T follicular helper cell (primary cell): ENCODE measurements at places on chromosomes 1 and 21.

DNA sequence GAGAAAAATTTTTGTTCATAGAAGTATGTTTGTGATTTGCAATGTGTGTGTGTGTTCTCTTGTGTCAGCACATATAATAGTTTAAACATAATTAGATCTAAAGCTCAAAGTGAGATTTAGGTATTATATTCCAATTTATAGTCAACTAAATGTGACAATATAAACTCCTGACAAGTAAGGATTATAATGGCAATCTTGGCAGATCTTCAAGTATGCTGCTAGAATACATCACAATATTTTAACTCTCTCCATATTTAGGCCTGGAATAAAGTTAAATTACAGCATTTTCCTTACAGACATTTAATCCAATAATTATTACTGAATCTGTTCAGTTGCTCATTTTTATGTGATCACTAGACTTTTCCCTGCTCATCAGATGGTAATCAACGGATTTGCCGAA is 65.8 kb downstream of the LYPLAL1 start:
- no peak for DNase-seq

DNA sequence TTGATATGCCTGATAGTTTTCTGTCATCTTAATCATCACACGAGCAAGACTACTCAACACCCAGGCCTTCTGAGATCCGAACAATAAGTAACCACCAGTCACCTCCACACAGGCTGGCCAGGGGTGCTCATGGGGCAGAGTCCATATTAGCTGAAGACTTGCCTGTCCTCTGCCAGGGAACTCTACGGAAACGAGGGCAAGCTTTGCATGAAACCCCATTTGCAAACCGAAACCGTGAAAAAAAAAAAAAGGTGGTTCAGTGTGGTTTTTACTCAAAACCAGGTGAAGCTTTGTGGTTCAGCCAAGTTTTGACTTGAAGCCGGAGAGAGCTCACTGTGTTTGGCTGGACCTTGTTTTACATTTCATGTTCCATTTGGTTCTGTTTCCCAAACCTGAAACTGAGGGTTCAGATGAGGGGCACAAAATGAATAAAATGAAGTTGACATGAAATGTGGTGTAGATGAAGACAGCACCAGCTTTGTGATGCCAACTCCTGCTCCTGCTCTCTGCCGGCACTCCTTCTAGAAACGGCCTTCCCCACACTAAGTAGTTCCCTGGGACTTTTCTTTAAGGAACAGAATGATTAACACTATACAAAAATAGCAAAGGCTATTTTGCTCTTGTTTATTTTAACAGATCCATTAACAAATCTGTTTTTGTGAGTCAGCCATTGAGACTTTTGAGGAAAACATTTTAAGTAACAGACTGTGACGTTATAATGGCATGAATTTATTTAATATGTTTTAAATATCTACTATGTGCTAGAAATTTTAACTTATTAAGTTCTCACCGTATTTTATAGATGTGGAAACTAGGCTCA is 74.7 kb downstream of the RUNX1 start:
- no peak for DNase-seq

DNA sequence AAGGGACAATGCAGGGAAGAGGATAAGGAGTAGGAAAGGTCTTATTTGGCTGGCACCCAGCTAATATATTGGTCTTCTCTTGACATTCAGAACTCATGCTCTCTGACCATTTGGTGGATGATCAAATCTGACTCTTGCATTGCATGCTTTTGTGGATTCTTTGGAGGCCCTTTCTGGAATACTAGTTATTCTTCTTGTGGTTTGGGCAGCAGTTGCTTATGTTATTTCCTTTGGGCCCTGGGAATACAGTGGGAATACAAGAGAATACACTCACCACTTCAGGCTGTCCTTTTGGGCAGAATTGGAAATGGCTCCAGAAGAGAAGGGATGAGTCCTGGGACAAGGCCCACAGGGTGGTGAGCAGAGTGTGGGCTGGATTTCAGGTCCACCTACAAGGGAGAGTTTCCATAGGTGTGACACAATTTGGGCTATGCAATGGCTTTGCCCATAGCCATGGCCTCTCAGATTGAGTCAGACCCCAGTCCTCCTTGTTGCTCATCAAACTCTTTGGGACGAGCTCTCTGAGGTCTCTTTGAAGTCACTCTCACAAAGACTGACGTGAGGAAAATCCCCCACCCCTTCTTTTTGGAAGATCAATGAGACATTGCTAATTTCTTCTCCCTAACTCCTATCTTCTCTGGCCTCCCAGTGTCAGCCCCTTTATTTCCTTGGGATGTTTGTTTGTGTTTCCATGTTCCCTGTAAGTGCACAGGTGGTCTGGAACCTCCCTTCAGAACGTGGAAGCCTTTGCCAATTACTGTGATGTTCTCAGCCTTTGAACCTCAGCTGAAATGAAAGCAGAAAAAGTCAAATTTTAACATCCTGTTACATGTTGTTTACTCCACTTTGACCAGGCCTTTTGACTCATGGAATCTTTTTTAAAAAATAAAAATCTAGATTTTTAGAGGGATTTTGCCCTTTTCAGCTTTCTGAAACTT is 19.4 kb downstream of the HSD11B1 start:
- DNase-seq: no peak

- no peak for DNase-seq
Observed at GRCh38 chr1:58883037-58883887, 99.4 kb upstream of the JUN start.

GRCh38 chr21:34596561-34597271 is 18.2 kb downstream of the RCAN1 start:
- no peak for DNase-seq

DNA sequence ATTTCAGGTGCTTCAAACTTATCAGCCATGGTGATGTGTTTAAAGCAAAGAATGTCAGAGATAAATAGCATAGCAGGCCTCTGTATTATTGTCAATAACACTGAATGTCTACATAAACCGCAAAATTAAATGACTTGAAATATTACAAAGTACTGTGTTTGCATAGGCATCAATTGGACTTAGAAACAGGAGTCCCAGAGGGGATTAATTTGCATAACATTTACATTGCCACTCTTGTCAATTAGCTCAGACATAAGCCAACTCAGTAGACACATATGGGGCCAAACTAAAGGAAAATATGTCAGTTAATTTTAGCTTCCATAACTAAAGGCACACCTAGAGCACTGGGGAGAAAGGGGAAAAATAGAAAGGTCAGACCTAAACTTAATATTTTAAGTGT is 814.5 kb upstream of the NEGR1 start:
- DNase-seq: no peak
